Hindlimb muscle (tissue), 1 donor: ENCODE measurements at places on chromosomes 3 and 15. TPM values are rescaled to one million over a fixed set of nuclear protein-coding genes. Genes with fewer than 3 reads are reported as not detected.

GOLGA8R gene
- 8.3 TPM for polyA plus RNA-seq

DNAJC13 gene
- 34.1 TPM for polyA plus RNA-seq

DNA sequence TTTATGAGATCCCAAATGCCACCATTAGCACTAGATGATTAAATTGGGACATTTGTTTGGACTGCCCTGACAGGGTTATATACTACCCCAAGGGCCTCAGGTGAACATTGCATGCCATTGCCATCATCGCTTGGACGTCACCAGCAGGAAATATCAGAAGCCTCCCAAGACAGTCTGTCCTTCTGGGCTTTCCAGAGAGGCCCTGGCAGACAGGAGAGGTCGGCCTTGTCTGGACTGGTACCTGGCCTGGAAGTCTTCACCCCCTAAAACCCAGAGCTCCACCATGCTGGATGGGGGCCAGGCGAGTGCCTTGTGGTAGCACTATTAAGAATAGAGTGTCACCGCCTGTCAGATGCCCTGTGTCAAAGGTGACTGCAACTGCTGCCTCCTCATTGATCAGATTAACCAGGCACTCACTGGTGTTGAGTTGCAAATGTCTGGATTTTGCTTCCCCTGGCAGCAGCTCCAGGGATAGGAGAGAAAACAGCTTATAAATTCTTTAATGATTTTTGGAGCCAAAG lies 324.1 kb upstream of the RASGRP1 start:
- DNase-seq, result no peak

DNA sequence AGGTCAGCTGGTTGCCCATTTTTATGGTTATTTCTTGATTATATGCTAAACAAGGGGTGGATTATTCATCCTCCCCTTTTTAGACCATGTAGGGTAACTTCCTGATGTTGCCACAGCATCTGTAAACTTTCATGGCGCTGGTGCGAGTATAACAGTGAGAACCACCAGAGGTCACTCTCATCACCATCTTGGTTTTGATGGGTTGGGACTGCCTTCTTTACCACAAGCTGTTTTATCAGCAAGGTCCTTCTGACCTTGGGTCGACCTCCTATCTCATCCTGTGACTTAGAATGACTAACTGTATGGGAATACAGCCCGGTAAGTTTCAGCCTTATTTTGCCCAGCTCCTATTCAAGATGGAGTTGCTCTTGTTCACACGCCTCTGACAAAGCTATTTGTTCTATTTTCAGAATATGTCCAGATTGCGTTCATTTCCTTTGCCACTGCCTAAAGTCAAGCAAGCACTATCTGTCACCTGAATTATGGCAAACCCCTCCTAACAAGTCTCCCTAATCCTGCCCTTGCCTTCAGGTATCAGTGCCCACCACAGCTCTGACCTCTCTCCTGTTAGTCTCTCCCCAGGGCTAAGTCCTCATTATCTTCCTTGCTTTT lies 308.5 kb downstream of the ROBO2 start:
- no peak for DNase-seq

DNA sequence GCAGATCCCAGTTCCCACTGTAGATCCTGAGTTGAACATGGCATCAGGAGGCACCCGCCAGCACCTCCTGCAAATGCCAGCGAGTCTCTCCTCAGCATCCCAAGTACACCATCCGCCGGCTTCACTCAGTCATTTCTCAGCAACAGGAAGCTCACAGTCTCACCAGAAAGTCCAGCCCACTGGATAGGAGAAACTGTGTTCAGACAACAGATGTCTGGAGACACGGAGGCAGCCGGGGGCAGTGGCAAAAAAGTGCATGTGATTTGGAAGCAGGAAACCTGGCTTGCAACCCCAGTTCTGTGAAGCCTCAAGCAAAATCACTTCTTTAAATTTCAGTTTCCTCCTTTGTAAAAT lies 68.7 kb downstream of the SRGAP3 start:
- no peak for DNase-seq

GRCh38 chr3:146080578-146080977 lies 80.4 kb downstream of the PLOD2 start:
- DNase-seq, result no peak
